ENCODE measurements at places on chromosomes 5 and 9.
A peak's percentile ranks its signal among the peaks of the same experiment; 100 is the strongest.

GRCh38 chr9:85432599-85432998, 309.2 kb downstream of the AGTPBP1 start:
- no peak for DNase-seq

- no peak for DNase-seq
These were observed 1495.8 kb downstream of the EFNA5 start for GRCh38 chr5:106174903-106175302.

DNA sequence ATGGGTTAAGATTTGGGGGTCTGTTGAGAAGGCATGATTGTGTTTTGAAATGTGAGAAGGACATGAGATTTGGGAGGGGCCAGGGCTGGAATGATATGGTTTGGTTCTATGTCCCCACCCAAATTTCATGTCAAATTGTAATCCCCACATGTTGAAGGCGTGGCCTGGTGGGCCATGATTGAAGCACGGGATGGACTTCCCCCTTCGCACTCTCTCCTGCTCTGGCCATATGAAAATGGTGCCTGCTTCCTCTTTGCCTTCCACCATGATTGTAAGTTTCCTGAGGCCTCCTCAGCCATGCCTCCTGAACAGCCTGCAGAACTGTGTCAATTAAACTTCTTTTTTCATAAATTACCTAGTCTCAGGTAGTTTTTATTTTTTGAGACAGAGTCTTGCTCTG, 14.7 kb upstream of the NOTCH1 start:
- DNase-seq = no peak

- no peak for DNase-seq
These were observed 31.5 kb upstream of the ZCCHC9 start for GRCh38 chr5:81269751-81270393.

GRCh38 chr9:134793288-134794188, 87.1 kb upstream of the FCN2 start:
- DNase-seq = no peak

DNA sequence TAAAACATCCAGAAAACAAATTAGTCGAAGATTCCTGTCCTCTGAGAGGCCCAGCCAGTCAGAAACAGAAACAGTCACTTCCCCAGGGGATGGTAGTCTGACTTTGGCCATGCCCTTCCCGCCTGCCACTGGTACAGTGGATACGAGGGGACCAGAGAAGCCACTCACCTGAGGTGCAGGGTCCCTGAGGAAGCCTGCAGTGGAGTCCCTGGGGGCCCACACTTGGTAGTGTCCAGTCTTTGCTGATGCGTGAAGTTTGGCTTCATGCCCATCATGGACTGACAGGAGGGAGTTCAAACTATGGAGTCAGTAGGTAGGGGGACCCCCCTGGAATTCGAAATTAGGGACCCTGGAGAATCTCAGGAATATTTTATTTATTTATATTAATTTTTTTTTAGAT, 147.5 kb downstream of the DAB2IP start:
- no peak for DNase-seq

DNA sequence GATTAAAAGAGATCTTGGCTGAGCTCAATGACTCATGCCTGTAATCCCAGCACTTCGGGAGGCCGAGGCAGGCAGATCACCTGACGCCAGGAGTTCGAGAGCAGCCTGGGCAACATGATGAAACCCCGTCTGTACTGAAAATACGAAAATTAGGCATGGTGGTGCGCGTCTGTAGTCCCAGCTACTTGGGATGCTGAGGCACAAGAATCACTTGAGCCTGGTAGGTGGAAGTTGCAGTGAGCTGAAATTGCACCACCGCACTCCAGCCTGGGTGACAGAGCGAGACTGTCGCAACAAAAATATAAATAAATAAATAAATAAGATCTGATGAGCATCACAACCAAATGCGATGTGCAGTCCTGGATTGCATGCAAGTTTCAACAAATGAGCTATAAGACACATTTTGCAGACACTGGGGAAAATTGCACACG, 8.7 kb upstream of the ENG start:
- DNase-seq = no peak

DNA sequence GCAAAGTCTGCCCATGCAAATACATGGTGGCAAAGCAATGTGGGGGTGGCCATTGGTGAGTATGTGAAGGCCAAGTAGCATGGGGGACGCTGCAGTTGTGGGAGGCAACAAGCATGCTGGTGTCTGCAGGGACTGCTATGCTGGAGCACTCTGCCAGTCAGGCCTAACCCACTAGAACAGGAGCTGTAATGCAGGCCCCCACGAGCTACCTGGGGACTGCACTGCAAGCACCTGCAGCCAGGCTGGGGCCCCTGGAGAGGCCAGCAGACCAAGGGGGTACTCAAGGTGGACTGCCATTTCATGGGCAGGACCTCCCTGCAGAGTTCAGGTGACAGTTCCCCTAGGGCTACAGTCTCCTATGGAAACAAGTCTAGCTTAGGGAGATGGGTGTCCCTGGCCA, 183.8 kb upstream of the PDE4D start:
- no peak for DNase-seq

GRCh38 chr9:97470076-97470475, 31.4 kb upstream of the TMOD1 start:
- no peak for DNase-seq

- DNase-seq = no peak
These were observed 47.1 kb downstream of the ISOC1 start for GRCh38 chr5:129141696-129142095.

- no peak for DNase-seq
These were observed 14.5 kb upstream of the ROPN1L start for GRCh38 chr5:10427201-10427600.

DNA sequence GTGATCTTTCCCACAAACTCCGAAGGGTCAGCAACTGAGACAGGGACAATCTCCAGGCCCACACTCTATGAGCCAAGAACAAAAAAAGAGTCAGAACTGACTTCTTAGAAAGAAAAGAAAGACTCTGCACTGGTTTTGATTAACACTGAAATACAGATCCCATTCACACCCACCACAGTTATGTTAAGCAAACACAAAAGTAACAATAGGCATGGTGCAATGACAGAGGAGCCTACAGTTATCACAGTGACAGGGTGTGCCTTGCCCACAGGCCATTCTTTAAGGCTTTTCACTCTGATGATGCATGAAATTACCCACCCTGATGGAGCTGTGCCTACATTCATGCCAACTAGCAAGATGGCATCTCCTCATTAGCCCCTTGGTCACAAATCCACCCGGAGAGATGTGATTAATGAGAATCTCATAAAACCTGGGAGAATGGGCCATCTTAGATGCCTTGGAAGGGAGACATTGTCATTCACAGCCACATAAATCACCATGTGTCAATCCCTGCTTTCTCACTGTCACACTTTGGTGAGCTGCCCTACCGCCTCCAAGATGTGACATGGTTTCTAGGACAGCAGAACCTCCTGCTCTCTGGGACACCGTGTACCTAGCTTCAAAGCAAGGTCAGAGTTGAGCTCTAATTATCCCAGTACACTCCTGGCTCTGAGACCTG, 27.6 kb upstream of the FSTL4 start:
- DNase-seq = no peak

GRCh38 chr9:89428901-89429890, 68.7 kb downstream of the SEMA4D start:
- DNase-seq = peak; percentile 47

GRCh38 chr5:52794519-52794918, 6.8 kb downstream of the ITGA1 start:
- DNase-seq = no peak

DNA sequence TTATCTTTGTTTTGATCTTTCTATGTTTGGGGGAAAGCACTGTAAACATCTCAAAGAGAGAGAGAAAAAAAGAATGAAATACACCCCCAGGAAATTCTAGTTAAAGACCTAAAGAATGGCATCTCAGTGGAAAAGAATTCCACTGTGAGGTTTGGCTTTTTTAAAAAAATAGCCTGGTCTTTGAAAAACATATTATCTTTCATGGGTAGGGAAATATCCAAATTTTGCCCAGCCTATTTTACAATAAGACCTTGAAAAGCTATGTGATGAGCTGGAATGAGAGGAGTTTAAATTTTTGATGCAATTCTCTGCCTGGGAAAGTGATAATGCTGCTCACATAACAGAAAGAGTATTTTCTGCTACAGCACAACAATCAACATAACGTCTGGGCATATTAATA, 348.1 kb upstream of the WWC1 start:
- no peak for DNase-seq

GRCh38 chr5:39024884-39025283, 49.3 kb downstream of the RICTOR start:
- no peak for DNase-seq

GRCh38 chr5:80656425-80656824, 1.6 kb upstream of the DHFR start:
- no peak for DNase-seq

- no peak for DNase-seq
These were observed 361.8 kb downstream of the CDH18 start for GRCh38 chr5:19626211-19626610.

DNA sequence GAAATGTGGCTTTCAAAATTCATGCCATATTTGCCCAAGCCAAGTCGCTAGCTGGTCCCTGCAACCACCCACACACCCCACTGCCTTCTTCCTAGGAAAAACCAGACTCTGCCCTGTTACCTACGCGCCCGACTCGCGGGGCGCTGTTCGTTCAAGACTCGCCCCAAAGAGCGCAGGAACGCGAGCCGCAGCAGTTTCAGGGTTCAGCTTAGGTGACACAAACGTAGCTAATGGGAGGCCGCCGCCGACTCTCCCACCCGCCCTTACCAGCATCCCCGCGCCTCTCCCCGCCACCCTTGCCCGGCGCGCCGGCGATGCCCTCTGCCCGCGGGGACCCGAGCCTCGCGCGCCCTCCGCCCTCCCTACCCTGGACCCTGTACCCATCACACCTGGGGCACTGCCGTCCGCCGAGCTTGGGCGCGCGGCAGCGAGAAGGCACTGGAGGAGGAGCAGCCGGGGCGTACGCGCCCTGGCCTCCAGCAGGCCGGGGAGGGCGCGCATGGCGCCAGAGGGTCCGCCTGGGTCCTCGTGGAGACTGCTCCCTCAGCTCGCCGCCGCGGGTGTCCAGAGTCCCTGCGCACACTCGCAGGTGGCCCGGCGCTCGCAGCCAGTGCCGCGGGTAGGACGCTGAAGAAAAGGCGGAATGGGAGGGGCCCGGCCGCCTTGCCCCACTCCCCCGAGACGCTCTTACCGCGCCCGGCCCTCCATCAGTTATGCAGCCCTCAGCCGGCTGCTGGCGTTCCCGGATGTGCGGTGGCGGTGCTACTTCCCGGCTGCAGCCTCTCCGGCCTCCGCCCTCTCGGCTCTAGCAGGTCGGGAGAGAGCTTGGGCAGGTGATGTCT, at the start of gene EMB:
Gene EMB (minus strand): TSS at position 638 of the 842 bp plus-strand sequence. CDS start 137 bp downstream, at position 501.
- peak; percentile 79 for DNase-seq

DNA sequence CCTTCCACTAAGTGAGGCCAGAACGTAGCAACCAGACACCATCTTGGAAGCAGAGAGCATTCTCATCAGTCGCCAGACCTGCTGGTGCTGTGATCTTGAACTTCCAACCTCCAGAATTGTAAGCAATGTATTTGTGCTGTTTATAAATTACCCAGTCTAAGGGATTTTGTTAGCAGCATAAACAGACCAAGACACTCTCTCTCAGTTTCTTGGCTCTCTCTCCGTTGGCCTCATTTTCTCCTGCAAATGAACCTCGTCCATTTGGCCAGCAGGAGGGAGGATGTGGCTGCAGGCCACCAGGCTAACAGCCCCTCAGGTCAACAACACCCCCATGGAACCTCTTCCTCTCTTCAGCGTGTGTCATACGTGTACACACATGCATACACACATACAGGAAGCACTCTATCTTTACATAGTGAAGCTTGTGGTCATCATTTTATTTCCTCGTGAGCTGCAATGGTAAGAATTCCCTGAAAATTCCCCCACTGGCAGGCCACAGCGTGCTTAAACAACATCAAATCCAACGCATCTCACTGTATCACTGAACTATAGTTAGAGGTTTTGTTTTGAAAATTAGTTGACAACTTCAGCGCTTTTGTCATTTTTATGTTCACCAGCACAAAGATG, 62.8 kb upstream of the PPP1R26 start:
- DNase-seq = no peak

GRCh38 chr5:180136630-180137381, 65.2 kb upstream of the RNF130 start:
- DNase-seq = no peak

DNA sequence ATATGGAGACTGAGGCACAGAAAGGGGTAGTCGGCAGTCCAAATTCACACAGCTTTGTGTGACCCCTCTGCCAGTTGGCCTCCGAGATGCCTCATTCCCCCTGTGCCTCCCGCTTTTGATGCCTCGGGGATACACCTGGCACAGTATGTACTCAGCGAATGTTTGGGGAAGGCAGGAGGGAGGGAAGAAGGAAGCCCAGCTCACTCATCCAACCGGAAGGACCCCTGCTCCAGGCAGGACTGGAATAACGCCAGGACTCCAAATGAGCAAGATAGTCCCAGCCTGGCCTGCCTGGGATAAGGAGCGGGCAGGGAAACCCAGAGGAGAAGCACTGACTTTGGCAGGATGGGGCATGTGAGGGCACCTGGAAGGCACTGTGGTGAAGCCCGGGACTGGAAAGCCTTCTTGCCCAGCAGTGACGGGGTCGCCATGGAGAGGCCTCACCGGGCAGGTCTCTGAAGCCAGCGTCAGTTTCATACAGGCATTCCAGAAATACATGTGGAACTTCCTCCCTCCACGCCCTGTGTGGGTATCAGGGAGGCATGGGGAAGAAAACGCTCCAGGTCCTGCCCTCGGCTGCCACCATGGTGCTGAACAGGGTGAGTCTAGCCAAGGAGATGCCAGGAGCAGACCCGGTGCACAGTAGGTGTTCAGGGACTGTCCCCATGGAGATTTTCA, 20.3 kb downstream of the LMX1B start:
- no peak for DNase-seq

DNA sequence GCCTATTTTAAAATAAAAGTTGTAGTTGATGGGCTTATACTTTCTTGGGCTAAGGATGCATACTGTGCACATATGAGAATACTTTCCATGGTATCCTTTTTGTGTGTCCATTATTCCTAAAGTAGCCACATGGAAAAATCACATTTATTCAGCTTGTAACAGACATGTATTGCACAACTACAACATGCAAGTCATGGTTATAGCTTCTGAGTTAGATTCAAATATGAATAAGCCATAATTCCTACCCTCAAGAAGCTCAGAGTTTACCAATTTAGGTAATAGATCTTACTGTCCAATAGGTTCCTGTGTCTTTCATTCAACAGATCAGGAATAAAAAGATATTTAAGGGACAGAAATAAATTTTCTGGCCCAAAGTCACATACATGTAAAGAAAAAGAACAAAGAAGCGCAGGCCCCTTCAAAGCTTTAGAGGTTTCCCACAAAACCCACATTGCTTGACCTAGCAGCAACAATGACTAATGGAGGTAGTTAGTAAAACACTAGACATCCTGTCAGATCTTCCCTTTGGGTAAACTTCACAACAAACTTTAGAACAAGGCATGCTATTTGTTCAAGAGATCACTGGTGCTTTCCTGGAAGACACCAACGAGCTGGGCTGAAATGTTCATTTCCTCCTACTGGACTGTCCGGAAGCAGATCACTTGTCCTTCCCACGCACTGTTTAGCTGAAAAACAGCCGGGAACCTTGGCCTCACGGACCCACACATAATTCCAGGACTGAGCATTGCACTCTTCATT, 78.4 kb upstream of the ITGA1 start:
- no peak for DNase-seq

DNA sequence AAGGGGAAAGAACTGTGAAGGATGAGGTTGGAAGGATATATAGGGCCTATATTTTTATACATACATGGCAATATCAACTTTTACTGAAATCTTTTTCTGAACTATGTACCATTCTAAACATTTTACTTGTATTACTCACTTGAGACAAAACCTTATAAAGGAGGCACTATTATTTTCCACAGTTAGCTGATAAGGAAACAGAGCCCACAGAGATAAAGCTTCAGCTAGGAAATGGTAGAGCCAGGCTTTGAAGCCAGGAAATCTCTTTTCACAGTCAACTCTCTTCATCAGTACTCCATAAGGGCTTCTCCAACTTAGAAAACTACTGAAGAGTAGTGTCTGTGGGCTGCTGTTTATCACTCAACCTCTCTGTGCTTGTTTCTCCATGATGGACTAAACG, 613.7 kb downstream of the PRELID2 start:
- DNase-seq = no peak

Data from activated naive CD8-positive, alpha-beta T cell treated with anti-CD3 and anti-CD28 coated beads, Interleukin-2, amount 50 U/mL, for 24 hours (primary cell).